ENCODE measurements at places on chromosomes 6 and 20. TPM values are rescaled to one million over a fixed set of nuclear protein-coding genes. Genes with fewer than 3 reads are reported as not detected.

DNA sequence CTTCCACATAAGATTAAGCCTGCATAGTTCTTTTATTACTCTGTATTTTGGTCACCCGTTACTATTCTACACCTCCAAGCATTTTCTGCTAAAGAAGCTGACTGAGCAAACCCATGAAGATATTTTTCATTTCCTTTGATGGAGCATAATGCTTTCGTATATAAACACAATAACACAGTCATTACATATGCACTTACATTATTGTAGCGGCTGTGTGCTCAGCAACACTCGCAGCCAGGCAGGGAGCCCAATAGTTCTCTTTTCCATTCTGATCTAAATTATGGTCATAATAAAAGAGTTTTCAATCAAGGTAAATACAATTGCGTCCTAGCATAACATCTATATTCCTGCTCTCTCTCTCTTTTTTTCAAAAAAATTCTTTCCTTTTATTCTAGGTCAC lies 69.6 kb upstream of the TFB1M start:
- H3K4me1 ChIP-seq: peaks cover 2% of the 10 kb centered on the region
- DNase-seq: no peak
- no peak overlapping the region for H3K27ac ChIP-seq
- no peaks in the 10 kb centered on the region for H3K36me3 ChIP-seq

- no peaks in the 10 kb centered on the region for H3K27me3 ChIP-seq
- peaks cover 2% of the 10 kb centered on the region for H3K4me1 ChIP-seq
- DNase-seq: no peak
- H3K27ac ChIP-seq: no peak overlapping the region
These were observed 36.2 kb downstream of the STX7 start for GRCh38 chr6:132476688-132477087.

GRCh38 chr6:133969921-133970295 lies 16.9 kb downstream of the TBPL1 start:
- no peaks in the 10 kb centered on the region for H3K36me3 ChIP-seq
- peak overlapping the region; percentile 59 for H3K27ac ChIP-seq
- DNase-seq: no peak
- H3K4me1 ChIP-seq: peaks cover 26% of the 10 kb centered on the region

- DNase-seq: no peak
- no peak overlapping the region for H3K27ac ChIP-seq
- peaks cover 30% of the 10 kb centered on the region for H3K4me1 ChIP-seq
- H3K4me3 ChIP-seq: no peak overlapping the region
- peaks cover 1% of the 10 kb centered on the region for H3K36me3 ChIP-seq
These were observed 135.6 kb downstream of the CARMIL1 start for GRCh38 chr6:25414755-25415154.

DNA sequence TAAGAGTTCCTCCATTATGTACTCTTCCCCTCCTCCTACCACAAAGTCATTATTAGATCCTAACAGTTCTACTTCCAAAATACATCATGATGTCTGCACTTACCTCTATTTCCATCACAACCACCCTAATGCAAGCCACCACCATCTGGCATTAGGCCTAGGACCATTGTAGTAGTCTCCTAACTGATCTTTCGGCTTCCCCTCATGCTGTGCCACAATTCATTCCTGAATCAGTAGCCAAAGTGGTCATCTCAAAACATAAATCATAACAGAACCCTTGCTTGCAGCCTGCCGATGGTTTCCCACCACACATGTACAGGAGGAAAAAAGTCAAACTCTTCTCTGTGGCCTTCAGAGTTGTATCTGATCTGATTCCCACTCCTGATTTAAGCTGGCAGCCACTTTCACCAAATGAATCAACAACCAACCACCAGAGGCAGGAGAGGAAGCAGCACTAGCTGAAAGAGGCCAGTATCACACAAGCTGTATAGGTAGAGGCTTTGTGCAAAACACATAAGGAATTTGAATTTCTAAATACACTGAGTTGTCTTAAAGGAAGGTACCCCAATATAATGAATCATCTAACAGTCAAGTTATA lies 26.1 kb downstream of the FAM184A start:
- H3K27ac ChIP-seq: no peak overlapping the region
- H3K4me3 ChIP-seq: no peak overlapping the region
- no peak for DNase-seq
- H3K4me1 ChIP-seq: peaks cover 8% of the 10 kb centered on the region
- no peaks in the 10 kb centered on the region for H3K27me3 ChIP-seq

- no peak overlapping the region for H3K4me3 ChIP-seq
- no peaks in the 10 kb centered on the region for H3K36me3 ChIP-seq
- H3K27me3 ChIP-seq: peaks cover 6% of the 10 kb centered on the region
- DNase-seq: no peak
- no peaks in the 10 kb centered on the region for H3K4me1 ChIP-seq
These were observed 294.2 kb upstream of the TCF21 start for GRCh38 chr6:133594652-133595110.

GRCh38 chr6:31400467-31401289 lies 2.7 kb upstream of the MICA start:
- peaks cover 6% of the 10 kb centered on the region for H3K36me3 ChIP-seq
- peak overlapping the region; percentile 90 for H3K4me3 ChIP-seq
- H3K4me1 ChIP-seq: peaks cover 37% of the 10 kb centered on the region
- peak; percentile 74 for DNase-seq
- peak overlapping the region; percentile 89 for H3K27ac ChIP-seq

GRCh38 chr20:64006902-64007301 lies 26.0 kb downstream of the PRPF6 start:
- no peak for DNase-seq
- H3K4me1 ChIP-seq: peaks cover 24% of the 10 kb centered on the region
- H3K27me3 ChIP-seq: no peaks in the 10 kb centered on the region
- no peak overlapping the region for H3K27ac ChIP-seq
- no peak overlapping the region for H3K4me3 ChIP-seq

DNA sequence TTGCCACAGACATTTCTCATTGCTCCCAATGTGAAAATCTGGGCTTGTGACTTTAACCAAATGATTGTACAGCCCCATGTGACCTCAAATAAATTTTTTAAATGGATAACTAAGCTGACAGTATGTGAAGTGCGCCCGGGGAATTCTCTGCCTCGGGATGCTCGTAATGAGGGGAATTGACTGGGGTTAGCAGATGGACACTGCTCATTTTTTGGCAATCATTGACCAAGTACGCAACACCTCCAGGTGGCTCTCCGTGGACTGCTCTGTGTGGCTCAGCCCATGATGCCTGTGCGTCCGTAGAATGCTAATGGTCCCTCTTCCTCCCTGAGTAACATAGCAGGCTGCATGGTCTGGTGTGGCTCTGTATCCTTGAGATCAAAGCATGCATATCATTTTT lies 42.4 kb downstream of the FARS2 start:
- no peak for DNase-seq
- peaks cover 17% of the 10 kb centered on the region for H3K4me1 ChIP-seq
- no peaks in the 10 kb centered on the region for H3K36me3 ChIP-seq
- no peaks in the 10 kb centered on the region for H3K27me3 ChIP-seq
- no peak overlapping the region for H3K27ac ChIP-seq
- no peak overlapping the region for H3K4me3 ChIP-seq

DNA sequence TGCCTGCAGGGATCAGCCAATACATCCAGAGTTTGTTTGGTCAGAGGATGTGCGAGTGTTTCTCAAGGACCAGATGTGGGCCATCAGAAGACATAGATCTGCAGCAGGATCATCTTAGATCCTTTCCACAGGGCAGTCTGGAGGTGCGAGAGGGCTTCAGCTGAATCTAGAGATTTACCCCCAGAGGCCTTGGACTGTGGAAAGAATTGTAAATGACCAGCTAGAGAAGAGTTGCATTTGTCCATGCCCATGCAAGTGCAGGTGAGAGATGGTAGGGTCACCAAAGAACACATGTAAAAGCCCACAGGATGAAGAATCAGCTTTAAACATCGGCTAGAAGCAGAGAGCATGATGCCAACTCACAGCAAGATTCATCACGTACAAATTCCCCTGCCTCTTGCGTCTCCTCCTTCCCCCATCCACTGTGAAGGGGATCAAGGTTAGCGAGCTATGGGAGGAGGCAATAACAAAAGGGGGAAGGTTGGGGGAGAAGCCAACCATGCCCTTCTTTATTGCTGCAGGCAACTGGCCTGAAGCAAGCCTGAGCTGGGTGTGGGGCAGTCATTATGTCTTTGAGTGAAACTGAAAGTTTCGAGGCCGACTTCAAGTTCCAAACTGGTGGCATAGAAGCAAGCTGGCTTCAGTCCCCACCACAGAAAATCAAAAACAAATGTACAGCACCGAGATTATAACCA lies 83.5 kb downstream of the SCML4 start:
- no peaks in the 10 kb centered on the region for H3K27me3 ChIP-seq
- peaks cover 49% of the 10 kb centered on the region for H3K36me3 ChIP-seq
- no peak for DNase-seq
- H3K27ac ChIP-seq: peak overlapping the region; percentile 92
- H3K4me3 ChIP-seq: peak overlapping the region; percentile 80

DNA sequence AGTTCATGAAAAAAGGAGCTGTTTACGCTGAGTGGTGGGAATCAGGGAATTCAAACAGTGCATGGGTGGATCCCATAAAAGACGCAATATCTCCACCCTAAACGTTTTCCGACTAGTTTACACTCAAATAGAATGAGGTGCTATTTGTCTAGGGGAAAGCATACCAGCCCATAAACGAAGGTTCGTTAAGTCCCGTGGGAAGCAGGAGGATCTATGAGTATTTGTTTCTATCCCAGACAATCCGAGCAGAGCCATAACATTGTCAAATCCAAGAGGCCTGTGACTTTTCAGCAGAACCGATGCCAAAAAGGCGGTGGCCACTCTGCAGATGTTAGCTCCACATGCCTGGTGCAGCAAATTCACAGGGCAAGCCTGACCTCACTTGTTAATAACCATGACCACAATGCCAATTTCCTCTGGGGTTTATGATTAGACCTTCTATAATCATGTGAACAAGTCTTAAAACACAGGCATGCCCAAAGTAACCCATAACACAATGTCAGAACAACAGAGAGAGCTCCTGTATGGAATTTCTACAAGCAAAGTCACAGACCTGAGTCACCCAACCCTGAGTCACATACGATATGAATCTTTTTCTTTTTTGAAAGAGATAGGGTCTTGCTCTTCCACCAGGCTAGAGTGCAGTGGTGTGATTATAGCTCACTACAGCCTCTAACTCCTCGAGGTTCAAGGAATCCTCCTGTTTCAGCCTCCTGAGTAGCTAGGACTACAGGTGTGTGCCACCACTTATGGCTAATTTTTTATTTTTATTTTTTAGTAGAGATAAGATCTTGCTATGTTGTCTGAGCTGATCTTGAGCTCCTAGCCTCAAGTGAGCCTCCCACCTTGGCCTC lies 123.3 kb downstream of the KIF13A start:
- peaks cover 28% of the 10 kb centered on the region for H3K27me3 ChIP-seq
- no peak overlapping the region for H3K27ac ChIP-seq
- H3K36me3 ChIP-seq: no peaks in the 10 kb centered on the region
- no peak for DNase-seq
- H3K4me3 ChIP-seq: no peak overlapping the region

GRCh38 chr20:45611054-45611453 lies 18.5 kb upstream of the WFDC10A start:
- no peak overlapping the region for H3K4me3 ChIP-seq
- no peaks in the 10 kb centered on the region for H3K36me3 ChIP-seq
- peaks cover 11% of the 10 kb centered on the region for H3K27me3 ChIP-seq
- no peak for DNase-seq

GRCh38 chr20:44765701-44766347 lies 20.2 kb downstream of the KCNK15 start:
- no peak overlapping the region for H3K4me3 ChIP-seq
- no peaks in the 10 kb centered on the region for H3K4me1 ChIP-seq
- no peak for DNase-seq
- H3K27me3 ChIP-seq: peaks cover 12% of the 10 kb centered on the region

DNA sequence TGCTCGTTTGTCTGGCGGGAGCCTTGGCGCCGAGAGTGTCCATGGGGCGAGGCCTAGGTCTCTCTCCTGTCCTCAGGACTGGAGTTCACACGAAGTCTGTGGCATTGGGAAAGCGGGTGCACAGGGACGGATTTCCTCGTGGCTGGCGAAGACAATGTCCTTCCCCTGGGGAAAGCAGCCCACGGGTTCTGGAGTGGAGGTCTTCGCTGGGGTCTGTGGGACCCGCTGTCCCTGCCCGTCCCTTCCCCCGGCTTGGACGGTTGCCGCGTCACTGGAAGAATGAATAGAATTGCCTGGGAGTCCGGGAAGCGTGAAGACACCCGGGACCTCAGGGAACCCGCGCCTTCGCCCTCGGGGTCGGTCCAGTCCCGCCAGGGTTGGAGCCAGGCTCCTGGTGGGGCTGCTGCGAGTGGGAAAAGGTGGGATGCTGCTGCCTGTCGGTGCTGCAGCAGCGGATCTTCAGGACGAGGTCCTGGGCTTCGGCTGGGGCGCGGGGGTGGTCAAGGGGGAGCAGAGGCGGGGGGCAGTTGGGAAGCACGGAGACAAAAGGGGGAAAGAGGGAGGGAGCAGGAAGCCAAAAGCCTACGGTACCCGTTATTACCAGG lies 441.8 kb upstream of the DEFB115 start:
- H3K27me3 ChIP-seq: peaks cover 13% of the 10 kb centered on the region
- H3K4me1 ChIP-seq: peaks cover 3% of the 10 kb centered on the region

DNA sequence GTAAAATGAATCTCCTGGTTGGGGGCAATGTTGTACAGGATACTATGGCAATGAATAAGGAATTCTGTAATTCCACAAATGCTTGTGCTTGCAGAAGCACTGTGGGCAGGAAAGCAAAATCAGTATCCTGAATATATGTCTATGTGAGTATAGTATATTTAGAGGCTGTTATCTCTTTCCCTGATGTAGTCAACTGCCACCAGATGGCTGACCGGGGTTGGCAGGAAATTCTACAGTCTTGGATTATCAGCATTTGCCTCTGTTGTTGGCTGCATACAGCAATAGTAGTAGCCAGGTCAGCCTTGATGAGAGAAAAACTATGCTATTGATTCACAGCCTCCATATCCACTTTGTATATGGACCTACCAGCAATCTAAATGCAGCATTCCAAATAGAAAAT lies 425.1 kb upstream of the JAG1 start:
- no peak for DNase-seq
- no peak overlapping the region for H3K4me3 ChIP-seq

The RAET1E gene
- not detected for total RNA-seq

The KCNK17 gene
- not detected for total RNA-seq

The GRM4 gene
- 0.44 TPM for total RNA-seq

The EYA4 gene
- total RNA-seq: not detected

The PCSK2 gene
- not detected for total RNA-seq

All from activated naive CD8-positive, alpha-beta T cell treated with anti-CD3 and anti-CD28 coated beads, Interleukin-2, amount 10 ng/mL, durations not matched to agents 7 days and 5 days (primary cell).